A549 treated with CpdA at 1 μM for 4 hours (cell line): ENCODE measurements at places on chromosomes 5 and 9. TPM values are rescaled to one million over a fixed set of nuclear protein-coding genes. Genes with fewer than 3 reads are reported as not detected.

DBH gene
- total RNA-seq, result not detected in 5 replicates

CEL gene
- 0.26 to 0.86 TPM (median 0.66 TPM) in 5 replicates for total RNA-seq

PDE8B gene
- total RNA-seq, result 0.82 to 1.7 TPM (median 1.6 TPM) in 5 replicates

GPR151 gene
- not detected in 5 replicates for total RNA-seq

TMEM215 gene
- not detected in 5 replicates for total RNA-seq

N4BP3 gene
- 0.94 to 1.6 TPM (median 1.4 TPM) in 5 replicates for total RNA-seq

TAF11L5 gene
- not detected in 5 replicates for total RNA-seq

SLC36A2 gene
- total RNA-seq, result not detected in 5 replicates

SEMA5A gene
- not detected in 5 replicates for total RNA-seq

NUTM2F gene
- total RNA-seq, result not detected in 5 replicates

PPP3R2 gene
- total RNA-seq, result not detected in 5 replicates

HRH2 gene
- total RNA-seq, result 0.65 to 0.80 TPM (median 0.66 TPM) in 5 replicates

STPG3 gene
- total RNA-seq, result not detected in 5 replicates

LCN9 gene
- total RNA-seq, result not detected in 5 replicates

OR13C4 gene
- total RNA-seq, result not detected in 5 replicates

GSN gene
- total RNA-seq, result 42.1 to 46.6 TPM (median 42.7 TPM) in 5 replicates

SAXO1 gene
- not detected in 5 replicates for total RNA-seq

PCSK5 gene
- 0.68 to 1.0 TPM (median 0.87 TPM) in 5 replicates for total RNA-seq

CBY3 gene
- not detected in 5 replicates for total RNA-seq

HAPLN1 gene
- total RNA-seq, result not detected in 5 replicates

WNT8A gene
- total RNA-seq, result not detected in 5 replicates

PRRX2 gene
- 2.8 to 7.2 TPM (median 6.5 TPM) in 5 replicates for total RNA-seq

CNOT8 gene
- total RNA-seq, result 35.9 to 45.7 TPM (median 38.2 TPM) in 5 replicates

NUDT12 gene
- total RNA-seq, result 1.7 to 2.3 TPM (median 1.9 TPM) in 5 replicates

HBEGF gene
- total RNA-seq, result 6.5 to 7.8 TPM (median 7.5 TPM) in 5 replicates

NTNG2 gene
- 1.8 to 5.9 TPM (median 2.8 TPM) in 5 replicates for total RNA-seq

PCDHB2 gene
- 2.7 to 5.4 TPM (median 3.7 TPM) in 5 replicates for total RNA-seq

C5orf63 gene
- 3.3 to 4.4 TPM (median 3.7 TPM) in 5 replicates for total RNA-seq

PFN3 gene
- total RNA-seq, result not detected in 5 replicates

DNAH5 gene
- 0.78 to 1.4 TPM (median 1.1 TPM) in 5 replicates for total RNA-seq

ST8SIA4 gene
- 0.23 to 0.67 TPM (median 0.56 TPM) in 5 replicates for total RNA-seq

QRFP gene
- not detected in 5 replicates for total RNA-seq

KCNMB1 gene
- not detected in 5 replicates for total RNA-seq

CCNJL gene
- total RNA-seq, result 10.9 to 14.1 TPM (median 12.9 TPM) in 5 replicates

ATP6V0E1 gene
- total RNA-seq, result 233 to 420 TPM (median 350 TPM) in 5 replicates

CCDC192 gene
- not detected in 5 replicates for total RNA-seq

ADAMTS19 gene
- total RNA-seq, result not detected in 5 replicates

ROPN1L gene
- 1.9 to 2.7 TPM (median 2.3 TPM) in 5 replicates for total RNA-seq

SLC36A3 gene
- total RNA-seq, result not detected in 5 replicates

DPYSL3 gene
- total RNA-seq, result 16.6 to 19.4 TPM (median 17.9 TPM) in 5 replicates

GEMIN5 gene
- 23.9 to 28.2 TPM (median 25.3 TPM) in 5 replicates for total RNA-seq

PCDHGA5 gene
- 0.11 to 0.17 TPM (median 0.15 TPM) in 5 replicates for total RNA-seq

SPOUT1 gene
- 26.3 to 46.9 TPM (median 37.4 TPM) in 5 replicates for total RNA-seq

PRSS3 gene
- total RNA-seq, result 11.1 to 15.9 TPM (median 14.0 TPM) in 5 replicates

FAM169A gene
- 4.4 to 7.4 TPM (median 6.2 TPM) in 5 replicates for total RNA-seq

HTR4 gene
- total RNA-seq, result not detected in 5 replicates

TSC1 gene
- 16.0 to 20.9 TPM (median 16.2 TPM) in 5 replicates for total RNA-seq

FOXD4L4 gene
- 0.08 TPM in 2 of 5 replicates, not detected in the others for total RNA-seq

GPR150 gene
- 0.07 to 0.15 TPM (median 0.08 TPM) in 4 of 5 replicates, not detected in the other for total RNA-seq

PHF24 gene
- 0.06 to 0.26 TPM (median 0.16 TPM) in 5 replicates for total RNA-seq
